Fibroblast of skin of right quadriceps (primary cell): ENCODE measurements at places on chromosomes 16 and 17.

DNA sequence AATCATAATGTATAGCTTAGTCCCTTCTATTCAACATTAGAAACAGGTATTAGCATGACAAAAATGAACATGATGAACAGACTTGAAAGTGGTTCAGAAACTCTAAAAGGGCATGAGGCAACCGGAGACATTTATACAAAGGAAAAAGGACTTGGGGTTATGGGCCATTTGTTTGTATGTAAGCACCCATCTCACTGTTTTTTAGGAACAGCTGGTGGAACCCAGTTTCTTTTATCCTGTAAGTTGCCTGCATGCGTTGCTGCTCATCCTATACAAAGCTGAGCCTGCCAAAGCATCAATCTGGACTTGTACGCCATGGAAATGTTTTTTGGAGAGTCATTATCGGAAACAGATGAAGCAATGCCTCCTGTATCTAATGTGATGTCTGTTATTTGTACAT is 72.3 kb upstream of the NACA2 start:
- no peak for DNase-seq

DNA sequence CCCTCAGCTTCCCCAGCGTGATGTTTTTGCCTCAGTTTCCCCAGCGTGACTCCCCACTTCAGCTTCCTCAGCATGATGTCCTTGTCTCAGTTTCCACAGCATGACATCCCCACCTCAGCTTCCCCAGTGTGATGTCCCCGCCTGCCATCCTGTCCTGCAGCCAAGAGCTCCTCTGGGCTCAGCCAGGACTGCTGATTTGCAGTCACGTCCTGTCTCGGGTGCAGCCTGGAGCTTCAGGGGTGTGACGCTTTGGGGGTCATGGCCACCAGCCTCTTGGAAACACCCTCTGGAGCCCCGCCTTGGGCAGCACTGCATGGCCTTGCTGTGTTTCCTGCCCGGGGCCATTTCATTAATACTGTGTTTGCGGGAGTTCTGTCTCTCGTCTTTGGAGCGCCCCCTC is 16.5 kb upstream of the NUDT16L1 start:
- no peak for DNase-seq

- no peak for DNase-seq
Measured at GRCh38 chr17:14581186-14581830, 280.4 kb downstream of the HS3ST3B1 start.

DNA sequence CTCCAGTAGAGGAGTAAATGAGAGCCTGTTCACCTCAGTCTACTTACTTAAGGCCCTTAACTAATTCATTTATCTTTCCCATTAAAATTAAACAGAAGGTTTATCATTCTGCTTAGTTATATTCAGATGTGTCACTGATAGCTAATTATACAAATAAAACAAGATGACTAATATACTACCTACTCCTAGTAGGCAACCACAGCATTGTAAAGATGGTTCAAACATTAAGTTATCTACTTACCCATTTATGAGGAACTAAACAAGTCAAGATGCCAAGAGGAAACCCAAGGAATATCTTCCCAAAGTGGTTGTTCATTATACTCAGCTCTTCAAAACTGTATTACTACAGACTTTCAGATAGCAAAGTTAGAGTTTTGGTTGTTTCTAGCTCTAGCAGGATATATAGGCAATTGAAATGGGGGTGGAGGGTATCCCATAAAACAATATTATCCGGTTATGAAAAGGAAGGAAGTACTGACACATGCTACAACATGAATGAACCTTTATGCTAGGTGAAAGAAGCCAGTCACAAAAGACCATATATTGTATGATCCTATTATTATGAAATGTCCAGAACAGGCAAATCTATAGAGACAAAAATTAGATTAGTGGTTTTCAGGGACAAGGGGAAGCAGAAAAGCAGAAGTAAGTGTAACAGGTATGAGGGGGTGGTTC is 56.5 kb downstream of the SPAG9 start:
- DNase-seq = no peak

GRCh38 chr16:84957192-84957591 is 54.1 kb downstream of the ZDHHC7 start:
- no peak for DNase-seq

- no peak for DNase-seq
Measured at GRCh38 chr17:16814439-16814838, 124.4 kb downstream of the CCDC144A start.
